CD4-positive, alpha-beta T cell treated with Interleukin-2 at 100 ng/mL for 4 hours (primary cell): ENCODE measurements at places on chromosomes 12 and 14.
A peak's percentile ranks its signal among the peaks of the same experiment; 100 is the strongest.

- DNase-seq: no peak
Observed at GRCh38 chr14:35988972-35989690, 163.0 kb downstream of the BRMS1L start.

GRCh38 chr12:33817713-33818112, 204.6 kb upstream of the ALG10 start:
- no peak for DNase-seq

GRCh38 chr14:75650253-75651058, 10.2 kb downstream of the ERG28 start:
- DNase-seq: no peak

- DNase-seq: no peak
Observed at GRCh38 chr12:27906658-27907473, 65.7 kb downstream of the PTHLH start.

DNA sequence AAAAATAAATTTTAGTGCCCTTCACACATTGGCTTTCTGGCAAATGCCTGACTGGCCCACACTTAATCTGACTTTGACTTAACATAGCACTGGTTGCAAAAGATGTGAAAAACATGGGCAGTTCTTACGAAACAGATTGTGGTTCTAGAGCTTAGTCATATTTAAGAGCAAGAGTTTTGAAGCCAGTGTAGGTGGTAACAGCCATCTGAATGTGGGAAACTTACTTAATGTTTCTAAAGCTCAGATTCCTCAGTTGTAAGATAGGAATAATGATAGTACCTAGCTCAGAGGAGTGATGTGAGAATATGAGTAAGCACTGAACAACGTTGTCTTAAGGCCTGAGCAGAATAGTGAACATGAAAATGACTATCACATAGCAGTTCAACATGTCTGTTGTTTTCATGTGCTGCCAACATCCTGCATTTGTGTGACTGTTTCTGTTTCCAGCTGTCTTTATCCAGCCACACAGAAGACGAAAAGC, 262.7 kb downstream of the SYT1 start:
- no peak for DNase-seq

DNA sequence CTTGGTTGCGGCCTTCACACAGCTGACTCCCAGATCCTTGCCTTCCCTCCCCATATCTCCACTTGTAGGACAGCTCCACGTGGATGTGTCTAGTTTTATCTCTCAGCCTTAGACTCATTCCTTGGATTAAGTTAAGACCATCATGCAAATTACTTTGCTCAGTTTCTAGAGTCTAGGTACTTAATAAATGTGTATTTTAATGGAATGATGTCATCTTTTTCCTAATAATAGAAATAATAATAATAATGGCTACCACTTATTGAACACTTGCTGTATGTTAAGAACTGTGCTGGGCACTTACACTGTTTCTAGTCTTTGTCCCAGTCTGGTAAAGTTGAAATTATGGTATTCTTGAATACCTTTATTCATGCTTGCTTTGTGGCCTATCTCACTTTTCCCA, 37.5 kb downstream of the FBXW8 start:
- DNase-seq: no peak

DNA sequence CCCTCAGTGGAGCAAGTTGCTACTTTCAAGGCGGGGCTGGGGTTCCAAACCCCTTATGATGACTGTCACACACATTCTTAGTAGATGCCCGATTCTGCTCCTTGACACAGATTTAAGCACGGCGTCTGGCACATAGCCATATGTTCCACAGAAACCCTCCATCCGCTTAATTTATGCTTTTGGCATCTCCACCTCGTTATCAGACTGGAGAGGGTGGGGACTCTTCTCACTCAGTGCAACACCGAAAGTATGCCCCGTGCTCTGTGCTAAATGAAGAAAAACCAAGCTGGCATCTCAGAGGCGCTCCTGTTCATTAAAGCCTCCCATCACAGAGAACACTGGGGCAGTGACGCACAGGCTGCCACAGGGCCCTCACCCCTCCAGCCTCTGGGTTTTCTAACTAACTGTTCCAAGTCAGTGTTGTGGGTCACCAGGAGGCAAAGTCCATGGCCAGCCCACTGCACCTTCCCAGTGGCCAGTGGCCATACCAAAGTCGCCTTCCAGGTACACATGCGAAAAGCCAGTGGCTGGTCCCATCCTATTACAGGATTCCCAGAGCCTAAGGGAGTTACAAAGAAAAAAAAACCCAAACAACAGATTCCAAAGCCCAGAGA, 27.3 kb downstream of the CCDC88C start:
- no peak for DNase-seq

DNA sequence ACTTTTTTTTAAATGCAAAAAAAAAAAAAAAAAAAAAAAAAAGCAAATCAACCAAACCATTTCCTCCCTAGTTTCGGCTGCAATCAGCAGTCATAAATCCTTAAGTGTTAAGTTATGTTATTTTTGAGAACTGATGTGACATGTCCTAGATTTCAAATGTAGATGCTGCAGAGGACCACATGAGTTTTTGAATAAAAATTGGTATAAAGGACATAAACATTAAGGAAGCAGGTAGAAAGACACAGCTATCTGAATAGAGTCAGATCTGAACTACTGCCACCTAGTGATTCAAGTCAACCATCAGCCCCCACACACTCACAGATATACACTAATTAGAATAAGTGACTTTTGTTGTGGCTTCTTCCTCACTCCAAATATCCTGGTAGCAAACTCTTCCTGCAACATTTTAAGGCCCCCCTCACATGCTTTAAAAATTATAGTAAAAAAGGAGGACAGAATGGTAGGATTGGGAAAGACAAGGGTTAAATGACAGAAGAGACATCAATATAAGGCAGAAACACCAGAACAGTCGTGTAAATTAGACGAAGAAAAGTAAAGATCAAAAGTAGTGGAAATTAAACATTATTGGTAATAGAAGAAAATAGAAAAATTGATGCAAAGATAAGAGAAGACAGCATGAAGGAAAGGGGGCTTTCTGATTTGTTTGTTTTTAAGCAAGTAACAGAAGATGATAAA, 394.5 kb upstream of the ATP2B1 start:
- peak; percentile 55 for DNase-seq

DNA sequence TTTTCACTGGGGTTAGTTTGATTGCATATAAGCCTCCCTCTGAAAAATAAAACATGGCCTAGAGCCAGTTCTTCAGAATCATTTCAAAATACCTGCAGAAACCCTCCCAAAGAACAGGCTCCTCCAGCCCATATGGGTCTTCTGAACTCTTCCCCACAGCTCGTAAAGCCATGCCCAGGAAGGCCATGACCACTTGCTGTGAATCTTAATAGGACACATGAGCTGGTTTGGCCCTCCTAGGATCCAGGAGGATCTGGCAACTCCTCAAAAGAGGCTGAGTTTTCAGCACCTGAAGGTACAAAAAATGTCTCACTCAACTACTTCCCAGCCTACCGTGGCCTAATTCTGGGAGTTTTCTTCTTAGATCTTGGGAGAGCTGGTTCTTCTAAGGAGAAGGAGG, 2.4 kb downstream of the MYBPC1 start:
- no peak for DNase-seq

- DNase-seq: no peak
Observed at GRCh38 chr12:24200010-24200409, 250.5 kb upstream of the SOX5 start.

- no peak for DNase-seq
Observed at GRCh38 chr12:78470354-78471195, 394.0 kb upstream of the SYT1 start.
